Activated CD8-positive, alpha-beta T cell treated with anti-CD3 and anti-CD28 coated beads for 36 hours (primary cell): ENCODE measurements at places on chromosomes 5 and 9.

- no peaks in the 10 kb centered on the region for H3K4me1 ChIP-seq
- H3K27me3 ChIP-seq = peaks cover 20% of the 10 kb centered on the region
Measured at GRCh38 chr5:139984816-139985215, 58.3 kb downstream of the NRG2 start.

- no peak for DNase-seq
- H3K36me3 ChIP-seq = no peaks in the 10 kb centered on the region
- H3K4me3 ChIP-seq = no peak overlapping the region
- no peak overlapping the region for H3K27ac ChIP-seq
- no peaks in the 10 kb centered on the region for H3K4me1 ChIP-seq
Measured at GRCh38 chr5:2320611-2321010, 430.9 kb downstream of the IRX2 start.

DNA sequence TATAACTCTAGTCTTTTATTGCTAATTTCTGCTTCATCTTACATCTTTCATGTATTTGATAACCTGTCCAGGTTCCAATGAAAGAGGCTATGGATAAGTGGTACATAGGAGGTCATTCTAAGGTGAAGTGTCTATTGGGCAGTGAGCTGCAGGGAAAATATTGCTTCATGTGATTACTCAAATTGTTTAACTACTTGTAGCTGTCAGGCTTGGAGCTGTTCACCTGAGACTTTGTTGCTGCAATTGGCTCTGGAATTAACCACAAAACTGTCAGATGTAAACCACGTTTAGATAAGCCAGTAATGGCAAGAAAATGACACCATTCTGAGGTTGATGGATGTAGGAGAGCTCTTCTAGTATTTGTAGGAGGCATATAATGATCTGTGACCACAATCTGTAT, 26.0 kb downstream of the ADAMTSL1 start:
- no peak for DNase-seq
- H3K4me1 ChIP-seq = no peaks in the 10 kb centered on the region
- no peaks in the 10 kb centered on the region for H3K27me3 ChIP-seq

DNA sequence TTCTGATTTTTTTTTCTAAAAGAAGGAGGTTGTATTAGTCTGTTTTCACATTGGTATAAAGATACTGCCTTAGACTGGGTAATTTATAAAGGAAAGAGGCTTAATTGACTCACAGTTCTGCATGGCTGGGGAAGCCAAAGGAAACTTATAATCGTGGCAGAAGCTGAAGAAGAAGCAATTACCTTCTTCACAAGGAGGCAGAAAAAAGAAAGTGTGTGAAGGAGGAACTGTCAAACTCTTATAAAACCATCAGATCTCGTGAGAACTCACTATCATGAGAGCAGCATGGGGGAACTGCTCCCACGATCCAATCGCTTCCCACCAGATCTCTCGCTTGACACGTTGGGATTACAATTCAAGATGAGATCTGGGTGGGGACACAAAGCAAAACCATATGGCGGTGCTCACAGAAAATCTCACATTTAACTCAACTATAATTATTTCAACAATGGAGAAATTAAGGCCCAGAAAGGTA, 27.1 kb downstream of the DPYSL3 start:
- H3K27me3 ChIP-seq = peaks cover 8% of the 10 kb centered on the region
- no peak for DNase-seq
- H3K4me3 ChIP-seq = no peak overlapping the region
- H3K36me3 ChIP-seq = no peaks in the 10 kb centered on the region
- no peak overlapping the region for H3K27ac ChIP-seq

GRCh38 chr9:121741228-121741918, 89.9 kb downstream of the DAB2IP start:
- H3K4me3 ChIP-seq = no peak overlapping the region
- H3K27me3 ChIP-seq = peaks cover 4% of the 10 kb centered on the region
- H3K36me3 ChIP-seq = no peaks in the 10 kb centered on the region
- DNase-seq = no peak
- H3K4me1 ChIP-seq = peaks cover 4% of the 10 kb centered on the region

- H3K27me3 ChIP-seq = no peaks in the 10 kb centered on the region
- no peaks in the 10 kb centered on the region for H3K36me3 ChIP-seq
- peaks cover 35% of the 10 kb centered on the region for H3K4me1 ChIP-seq
Measured at GRCh38 chr9:98191671-98192502, 550 bp downstream of the CORO2A start.

GRCh38 chr9:81461196-81461595, 228.2 kb downstream of the TLE1 start:
- H3K27ac ChIP-seq = no peak overlapping the region
- no peak overlapping the region for H3K4me3 ChIP-seq
- H3K36me3 ChIP-seq = no peaks in the 10 kb centered on the region
- H3K27me3 ChIP-seq = peaks cover 8% of the 10 kb centered on the region
- H3K4me1 ChIP-seq = no peaks in the 10 kb centered on the region

GRCh38 chr5:138148811-138149210, 9.6 kb upstream of the NME5 start:
- H3K4me3 ChIP-seq = no peak overlapping the region
- H3K27me3 ChIP-seq = no peaks in the 10 kb centered on the region
- H3K36me3 ChIP-seq = no peaks in the 10 kb centered on the region
- H3K4me1 ChIP-seq = no peaks in the 10 kb centered on the region
- DNase-seq = no peak

GRCh38 chr9:132694144-132694543, 23.9 kb downstream of the GTF3C4 start:
- peak; percentile 36 for DNase-seq
- H3K4me3 ChIP-seq = no peak overlapping the region
- H3K36me3 ChIP-seq = peaks cover 37% of the 10 kb centered on the region
- no peak overlapping the region for H3K27ac ChIP-seq
- peaks cover 6% of the 10 kb centered on the region for H3K4me1 ChIP-seq

- H3K27me3 ChIP-seq = peaks cover 15% of the 10 kb centered on the region
- no peak overlapping the region for H3K4me3 ChIP-seq
- H3K36me3 ChIP-seq = no peaks in the 10 kb centered on the region
- H3K27ac ChIP-seq = no peak overlapping the region
- no peaks in the 10 kb centered on the region for H3K4me1 ChIP-seq
- DNase-seq = no peak
Measured at GRCh38 chr9:107141967-107142366, 141.1 kb upstream of the RAD23B start.

DNA sequence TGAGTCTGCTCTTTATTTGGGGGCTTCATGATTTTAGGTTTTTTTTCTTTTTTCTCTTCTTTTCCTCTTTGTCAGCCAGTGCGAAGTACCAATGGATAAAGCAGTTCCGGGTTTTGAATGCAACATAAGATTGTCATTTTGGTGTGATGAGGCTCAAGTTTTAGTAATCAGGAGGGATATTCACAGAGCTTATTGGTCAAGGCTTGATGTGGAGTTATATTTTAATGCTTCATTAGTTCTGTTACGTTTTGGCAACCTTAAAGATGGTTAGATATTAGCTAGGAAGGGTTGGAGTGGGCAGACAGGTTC, 1.4 kb downstream of the PIK3R1 start:
- no peaks in the 10 kb centered on the region for H3K27me3 ChIP-seq
- peaks cover 29% of the 10 kb centered on the region for H3K36me3 ChIP-seq
- H3K27ac ChIP-seq = peak overlapping the region; percentile 93
- peak overlapping the region; percentile 97 for H3K4me3 ChIP-seq

DNA sequence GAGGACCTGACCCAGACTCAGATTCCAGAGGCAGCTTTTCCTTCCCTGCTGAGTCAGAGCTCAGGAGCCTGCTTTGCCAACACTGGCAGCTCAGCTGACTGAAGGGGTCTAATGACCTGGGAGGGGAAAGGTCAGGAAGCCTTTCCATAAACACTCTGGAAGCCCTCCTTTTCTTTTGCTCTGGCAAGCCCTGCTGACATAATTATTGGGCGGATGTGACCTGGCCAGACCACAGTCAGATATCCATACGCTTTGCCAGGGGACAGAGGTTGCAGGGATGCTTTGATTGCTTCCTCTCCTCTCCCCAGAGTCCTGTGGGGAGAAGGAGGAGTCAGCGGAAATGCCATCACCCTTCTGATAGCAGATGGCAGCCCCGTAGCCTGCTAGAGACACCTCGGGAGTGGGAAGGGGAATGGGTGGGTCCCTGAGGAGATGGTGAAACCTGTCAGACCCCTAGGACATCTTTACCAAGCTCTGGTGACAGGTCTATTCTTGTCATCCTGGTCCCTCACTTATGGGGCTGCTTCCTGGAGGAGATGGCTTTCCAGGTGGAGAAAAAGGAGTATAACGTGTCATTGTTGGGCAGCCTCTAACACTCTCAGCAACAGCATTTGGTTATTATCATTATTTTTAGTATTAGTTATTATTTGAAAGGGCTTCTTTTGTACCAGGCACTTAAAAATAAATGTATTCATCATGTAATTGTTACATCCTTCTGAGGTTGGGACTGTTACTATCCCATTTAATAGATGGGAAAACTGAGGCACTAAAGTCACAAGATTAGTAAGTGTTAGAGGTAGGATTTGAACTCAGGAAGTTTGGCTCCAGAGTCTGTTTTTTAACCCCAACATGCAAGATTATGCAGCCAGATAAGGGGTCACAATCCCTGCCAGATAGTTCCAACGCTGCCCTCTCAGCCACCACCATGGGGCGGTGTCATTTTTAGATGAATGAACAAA, 11.6 kb downstream of the COL27A1 start:
- no peaks in the 10 kb centered on the region for H3K36me3 ChIP-seq
- H3K27me3 ChIP-seq = peaks cover 3% of the 10 kb centered on the region
- DNase-seq = no peak

- no peaks in the 10 kb centered on the region for H3K4me1 ChIP-seq
- no peaks in the 10 kb centered on the region for H3K36me3 ChIP-seq
- H3K27me3 ChIP-seq = no peaks in the 10 kb centered on the region
- no peak overlapping the region for H3K27ac ChIP-seq
- H3K4me3 ChIP-seq = no peak overlapping the region
- no peak for DNase-seq
Measured at GRCh38 chr9:24545285-24545684, 412 bp downstream of the IZUMO3 start.

DNA sequence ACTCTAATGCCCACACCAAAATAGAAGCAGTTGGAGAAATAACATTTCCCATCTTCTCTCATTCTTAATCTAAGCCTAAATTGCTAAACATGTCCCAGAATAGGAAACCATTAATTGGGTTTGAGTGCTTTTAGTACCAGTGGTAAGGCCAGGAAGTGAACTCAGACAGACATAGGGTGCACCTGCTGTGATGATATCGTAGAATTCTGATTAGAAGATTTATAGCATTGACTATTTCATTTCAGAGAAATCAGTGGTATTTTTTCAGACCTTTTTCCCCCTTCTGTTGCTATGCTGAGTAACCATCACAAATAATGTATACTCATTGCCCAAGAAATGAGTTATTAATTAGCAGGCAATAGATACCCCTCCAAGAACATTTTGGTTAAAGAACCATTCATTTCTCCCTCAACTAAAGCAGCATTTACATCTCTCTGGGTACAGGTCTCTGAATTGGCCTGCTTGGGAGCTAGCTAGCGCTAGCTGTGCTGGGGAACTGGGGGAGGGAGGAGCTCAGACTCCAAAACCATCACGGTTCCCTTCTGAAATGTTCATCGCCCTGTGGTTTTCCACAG, 7.3 kb downstream of the GLRX start:
- H3K27me3 ChIP-seq = no peaks in the 10 kb centered on the region
- no peak for DNase-seq
- peaks cover 19% of the 10 kb centered on the region for H3K36me3 ChIP-seq
- H3K4me3 ChIP-seq = no peak overlapping the region

DNA sequence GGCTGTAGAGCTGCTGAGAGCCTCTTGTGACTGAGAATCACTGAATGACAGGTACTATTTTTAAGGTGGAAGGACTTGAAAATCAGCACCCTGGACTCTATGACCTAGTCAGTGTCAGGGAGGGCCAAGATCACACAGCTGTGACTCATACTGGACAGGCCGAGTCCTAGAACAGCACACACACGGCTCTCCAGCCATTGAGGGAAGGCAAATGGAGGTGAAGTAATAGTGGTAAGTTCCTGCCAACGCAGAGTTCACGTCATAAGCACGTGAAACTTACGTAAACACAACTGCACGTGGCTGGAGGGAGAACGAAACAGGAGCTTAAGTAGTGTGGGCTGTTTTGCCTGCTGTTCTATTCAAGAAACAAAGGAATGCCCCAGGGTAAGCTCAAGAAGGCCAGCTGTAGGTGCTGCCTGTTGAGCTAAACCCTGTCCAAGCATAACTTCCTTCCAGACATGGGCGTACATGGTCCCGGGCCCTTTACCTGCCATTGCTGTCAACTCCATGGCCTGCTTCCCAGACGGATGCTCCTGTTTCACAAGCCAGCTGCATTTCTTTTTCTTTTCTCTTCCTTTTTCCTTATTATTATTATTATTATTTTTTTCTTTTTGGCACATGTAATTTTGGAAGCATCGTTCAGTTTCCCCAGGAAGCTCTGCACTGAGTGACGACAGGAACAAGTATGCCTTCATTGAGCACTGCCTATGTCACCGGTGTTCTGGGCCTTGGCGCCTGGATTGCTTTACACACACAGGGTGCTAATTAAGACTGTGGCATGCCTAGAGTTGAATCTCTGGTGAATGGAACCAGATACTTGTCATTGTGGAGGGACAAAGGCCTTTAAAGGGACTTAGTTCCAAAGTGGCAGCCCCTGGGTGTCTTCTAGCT, 10.2 kb upstream of the LCP2 start:
- no peak overlapping the region for H3K27ac ChIP-seq
- peaks cover 83% of the 10 kb centered on the region for H3K4me1 ChIP-seq
- H3K4me3 ChIP-seq = no peak overlapping the region
- peaks cover 4% of the 10 kb centered on the region for H3K36me3 ChIP-seq

DNA sequence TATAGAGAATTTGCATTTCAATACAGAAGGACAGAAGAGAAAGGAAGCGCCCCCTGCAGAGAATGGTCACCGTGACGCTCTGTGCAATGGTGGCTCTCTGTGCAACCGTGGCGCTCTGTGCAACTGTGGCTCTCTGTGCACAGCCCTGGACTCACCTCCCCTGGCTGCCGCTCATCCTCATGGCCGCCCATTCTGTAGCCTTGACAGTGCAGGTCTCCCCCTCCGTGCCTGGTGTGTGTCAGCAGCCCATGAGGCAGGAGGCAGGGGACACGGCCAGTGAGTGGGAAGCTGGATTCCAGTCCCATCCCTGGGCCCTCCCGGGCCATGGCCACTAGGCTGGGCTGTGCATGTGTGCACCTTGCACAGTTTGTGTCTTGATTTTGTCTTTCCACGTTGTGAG, 12.0 kb downstream of the EXOC3 start:
- peaks cover 59% of the 10 kb centered on the region for H3K4me1 ChIP-seq
- peaks cover 79% of the 10 kb centered on the region for H3K36me3 ChIP-seq
- no peak for DNase-seq
- no peaks in the 10 kb centered on the region for H3K27me3 ChIP-seq

- H3K27ac ChIP-seq = no peak overlapping the region
- no peaks in the 10 kb centered on the region for H3K36me3 ChIP-seq
- no peak overlapping the region for H3K4me3 ChIP-seq
- no peaks in the 10 kb centered on the region for H3K4me1 ChIP-seq
- DNase-seq = no peak
Measured at GRCh38 chr5:27578279-27578678, 539.9 kb upstream of the CDH9 start.

GRCh38 chr9:133306242-133307204, 29.5 kb downstream of the SURF6 start:
- H3K4me1 ChIP-seq = no peaks in the 10 kb centered on the region
- DNase-seq = no peak
- H3K27me3 ChIP-seq = peaks cover 10% of the 10 kb centered on the region
- no peak overlapping the region for H3K4me3 ChIP-seq
- H3K27ac ChIP-seq = no peak overlapping the region
